HuH-7 (cell line): ENCODE measurements at places on chromosomes 6 and 20.

DNA sequence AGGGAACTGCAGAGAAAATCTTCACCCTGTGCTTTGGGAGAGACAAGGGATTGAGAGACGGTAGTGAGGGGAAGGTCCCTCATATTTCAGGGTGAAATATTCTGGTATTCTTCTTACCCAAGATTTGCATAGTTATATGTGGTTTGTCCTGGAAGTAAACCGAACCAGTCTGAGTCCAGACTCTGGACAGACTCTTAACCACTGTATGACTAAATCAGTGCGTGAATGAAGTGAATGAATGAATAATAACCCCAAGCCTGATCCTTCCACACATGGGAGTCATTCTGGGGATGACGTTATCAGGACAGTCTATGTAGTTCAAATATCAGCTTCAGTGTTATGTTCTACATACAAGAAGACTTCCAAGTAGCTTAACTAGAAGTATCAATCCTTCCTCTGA is 690.7 kb downstream of the KIF16B start:
- no peak for DNase-seq

- peak; percentile 80 for DNase-seq
Measured at GRCh38 chr6:37566111-37566949, 66.6 kb upstream of the CCDC167 start.

- no peak for DNase-seq
Measured at GRCh38 chr6:121855521-121855920, 420.1 kb downstream of the GJA1 start.

DNA sequence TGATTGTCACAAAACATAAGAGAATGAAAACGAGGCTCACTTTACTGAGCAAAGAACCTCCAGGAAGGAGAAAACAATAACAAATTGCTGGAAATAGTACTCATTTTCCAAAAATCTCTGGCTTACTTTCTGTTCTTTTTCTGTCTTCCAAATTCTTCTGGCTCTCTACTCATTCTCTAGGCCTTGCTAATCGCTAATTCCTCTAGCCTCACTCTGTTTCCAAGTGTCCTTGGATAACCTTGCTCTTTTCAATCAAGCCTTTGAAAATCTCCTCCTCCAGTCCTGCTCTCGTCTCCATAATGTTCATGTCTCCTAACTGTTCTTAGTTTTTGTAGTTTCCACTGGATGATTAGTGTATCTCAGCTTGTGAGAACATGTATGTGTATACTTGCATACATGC is 96.2 kb upstream of the MAP7 start:
- no peak for DNase-seq

DNA sequence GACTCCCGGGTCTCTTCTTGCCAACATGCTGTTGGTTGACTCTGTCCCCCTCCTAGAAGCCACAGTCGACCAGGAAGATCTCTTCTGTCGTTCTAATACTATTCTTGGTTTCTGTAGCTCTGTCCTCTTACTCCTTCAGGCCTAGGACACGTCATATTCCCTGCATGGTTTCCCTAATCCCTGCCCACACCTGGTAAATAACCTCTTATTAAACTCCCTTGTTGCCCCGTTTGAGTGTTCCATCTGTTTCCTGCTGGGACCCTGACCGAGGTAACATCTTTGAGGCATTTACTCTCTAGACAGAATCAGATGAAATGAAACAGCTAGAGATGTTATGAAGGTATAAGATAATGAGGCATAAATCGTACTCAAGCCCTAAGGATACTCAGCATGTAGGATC is 68.1 kb downstream of the PLCB4 start:
- no peak for DNase-seq

- no peak for DNase-seq
Measured at GRCh38 chr6:144585217-144585814, 300.2 kb downstream of the UTRN start.

GRCh38 chr20:62872184-62872847 is 10.7 kb upstream of the TCFL5 start:
- DNase-seq = peak; percentile 70

DNA sequence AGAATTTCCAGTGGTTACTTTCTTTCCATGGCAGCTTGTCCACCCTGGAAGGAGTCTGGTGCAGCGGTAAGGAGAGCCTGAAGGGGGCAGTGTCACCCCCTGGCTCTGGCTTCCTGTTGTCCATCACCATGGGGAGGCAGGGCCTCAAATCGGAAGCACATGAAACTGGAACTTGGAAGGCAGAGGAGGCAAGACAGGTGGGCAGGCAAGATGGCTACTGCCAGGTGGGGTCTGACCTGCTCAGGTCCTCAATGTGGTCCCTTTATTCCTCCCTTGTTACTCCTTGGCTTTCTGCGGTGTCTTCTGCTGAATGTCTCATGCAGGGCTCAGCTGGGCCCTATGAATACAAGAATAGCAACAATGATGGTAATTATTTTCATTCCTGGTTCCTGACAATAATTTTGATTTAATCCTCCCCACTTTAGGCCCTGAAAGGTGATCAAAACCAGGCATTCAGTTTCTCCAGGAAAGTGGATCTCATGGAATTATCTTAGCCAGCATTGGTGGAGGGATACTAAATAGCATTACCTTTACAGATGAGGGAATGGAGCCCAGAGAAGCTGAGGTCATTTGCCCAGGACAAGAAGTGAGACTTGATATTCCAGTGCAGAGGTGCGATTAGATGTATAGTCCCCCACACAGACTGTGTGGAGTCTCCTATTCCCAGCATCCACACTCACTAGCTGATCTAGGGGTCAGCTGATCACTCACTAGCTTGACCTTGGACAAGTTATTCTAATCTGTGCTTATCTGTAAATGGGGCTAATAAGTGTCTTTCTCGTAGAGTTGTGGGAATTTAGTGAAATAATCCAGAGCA is 17.6 kb upstream of the SNAI1 start:
- DNase-seq = peak; percentile 89

DNA sequence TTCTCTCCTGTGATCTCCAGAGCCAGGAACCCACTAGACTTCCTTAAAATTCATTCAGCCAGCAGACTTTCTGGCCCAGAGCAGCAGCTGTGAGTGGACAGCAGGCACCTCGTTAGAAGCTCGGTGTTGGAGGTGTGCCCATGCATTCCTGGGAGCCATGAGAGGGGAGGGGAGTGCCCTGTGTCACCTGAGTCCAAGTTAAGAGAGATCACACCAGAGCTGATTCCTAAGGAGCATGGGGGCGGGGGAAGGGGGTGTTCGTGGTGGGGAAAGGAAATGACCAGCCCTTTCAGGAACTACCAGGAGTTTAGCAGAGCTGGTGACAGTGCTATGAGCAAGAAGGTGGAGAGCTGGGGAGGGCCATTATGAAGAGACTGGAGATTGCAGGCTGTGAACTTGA is 46.9 kb downstream of the GFRA4 start:
- DNase-seq = no peak

DNA sequence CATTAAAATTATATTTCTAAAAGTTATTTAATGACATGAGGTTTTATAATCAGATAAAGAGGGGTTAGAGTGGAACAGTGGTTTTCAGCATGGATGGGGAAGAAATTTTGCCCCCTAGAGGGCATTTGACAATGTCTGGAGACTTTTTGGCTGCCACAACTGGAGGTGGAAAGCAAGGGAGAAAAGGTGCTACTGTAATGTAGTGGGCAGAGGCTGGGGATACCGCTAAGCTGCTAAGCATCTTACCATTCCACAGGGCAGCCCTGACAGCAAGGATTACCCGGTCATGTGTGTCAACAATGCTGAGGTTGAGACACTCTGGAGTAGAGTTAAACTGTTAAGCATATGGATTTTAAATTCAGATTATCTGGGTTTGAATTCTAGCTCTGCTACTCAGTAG is 52.9 kb upstream of the FABP7 start:
- DNase-seq = no peak

GRCh38 chr6:166305562-166306117 is 2.6 kb downstream of the PRR18 start:
- DNase-seq = no peak

DNA sequence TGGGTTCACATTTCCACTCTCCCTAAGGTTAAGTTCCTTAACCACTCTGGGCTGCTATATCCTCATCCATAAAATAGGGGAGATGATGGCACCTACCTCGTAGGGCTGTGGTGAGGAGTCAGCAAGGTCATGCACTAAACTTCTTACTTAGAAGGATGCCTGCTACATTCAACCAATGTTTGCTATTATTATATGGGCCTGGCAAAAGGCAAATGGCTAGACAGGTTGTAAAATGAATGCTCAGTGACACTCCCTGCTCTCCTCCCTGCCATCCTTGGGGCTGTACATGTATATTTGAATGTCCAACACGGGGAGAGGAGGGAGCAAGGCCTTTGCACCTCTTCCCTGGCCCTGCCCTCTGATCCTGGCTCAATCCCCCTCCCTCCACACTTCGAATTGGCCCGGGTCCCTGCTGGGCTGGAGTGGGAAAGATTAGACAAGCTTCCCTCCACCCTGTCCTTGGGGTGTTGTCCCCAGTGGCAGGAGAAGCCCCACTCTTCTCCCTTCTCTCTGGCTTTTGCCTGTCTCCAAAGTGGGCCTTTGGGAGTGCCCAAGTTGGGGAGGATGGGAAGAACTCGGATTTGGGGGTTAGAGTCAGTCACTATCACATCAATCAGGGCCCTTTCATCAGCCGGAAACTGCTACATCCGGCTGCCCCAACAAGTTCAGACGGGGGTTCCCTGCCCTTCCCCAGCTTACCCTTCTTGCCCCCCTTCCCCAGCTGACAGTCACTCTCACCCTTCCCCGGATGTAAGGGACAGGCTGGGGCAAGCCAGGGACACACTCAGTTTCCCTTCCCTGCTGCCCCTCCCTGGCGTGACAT is 36.3 kb upstream of the VEGFA start:
- DNase-seq = no peak

DNA sequence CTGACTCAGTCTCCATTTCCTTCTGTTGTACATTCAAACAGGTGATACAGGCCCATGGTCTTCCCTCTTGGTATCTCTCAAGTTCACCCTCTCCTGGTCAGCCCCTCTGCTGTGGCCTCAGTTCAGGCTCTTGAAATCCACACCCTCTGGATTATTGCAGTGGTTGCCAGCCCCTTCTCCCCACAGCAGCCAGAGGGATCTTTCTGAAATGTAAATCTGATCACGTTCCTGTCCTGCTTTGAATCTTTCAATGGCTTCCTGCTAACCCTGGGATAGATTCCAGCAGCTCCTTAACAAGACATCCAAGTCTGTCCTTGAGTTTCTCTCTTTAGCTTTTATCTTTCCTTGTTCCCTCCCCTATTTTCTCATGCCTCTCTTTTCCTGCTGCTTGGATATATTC is 22.2 kb downstream of the CHMP4B start:
- DNase-seq = no peak

DNA sequence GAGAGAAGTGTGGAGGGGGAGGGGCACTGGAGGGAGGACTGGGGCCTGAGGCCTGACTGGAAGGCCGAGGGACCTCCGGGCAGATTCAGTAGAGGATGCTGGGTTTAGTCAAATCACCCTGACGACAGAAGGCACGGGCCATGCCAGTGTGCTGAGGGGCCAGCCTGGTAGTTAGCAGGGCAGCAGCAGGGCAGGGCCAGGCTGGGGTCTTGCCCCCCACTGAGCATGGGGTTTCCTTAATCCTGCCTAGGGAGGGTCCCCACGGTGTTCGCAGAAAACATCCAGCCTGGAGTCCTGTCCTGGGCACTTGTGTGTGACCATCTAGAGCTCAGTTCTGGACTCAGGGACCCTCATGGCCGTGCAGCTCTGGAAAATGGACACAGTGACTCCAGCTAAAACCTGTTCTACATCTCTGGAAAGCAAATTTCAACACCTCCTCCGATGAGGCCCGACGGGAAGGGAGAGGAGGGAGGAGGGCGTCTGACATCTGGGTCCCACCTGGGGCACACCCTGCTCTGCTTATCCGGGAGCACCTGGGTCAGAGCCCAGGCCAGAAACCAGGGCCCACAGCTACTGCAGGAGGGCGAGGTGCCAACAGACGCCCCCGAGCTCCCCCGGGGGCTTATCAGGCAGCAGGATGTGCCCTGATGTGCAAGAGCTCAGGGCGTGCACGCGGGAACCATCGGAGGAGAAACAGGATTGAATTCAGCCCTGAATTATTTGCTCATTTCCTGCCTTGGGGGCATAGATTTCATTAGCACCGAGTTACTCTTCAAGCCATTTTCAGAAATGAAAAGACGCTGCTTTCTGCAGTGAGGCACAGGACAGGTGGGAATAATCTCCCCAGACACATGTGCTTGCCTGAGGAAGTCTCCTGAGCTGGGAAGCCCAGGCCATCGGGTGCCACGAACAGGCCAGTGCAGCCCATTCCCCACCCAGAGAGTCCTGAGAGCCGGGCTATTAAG is 78.0 kb upstream of the MPC1 start:
- DNase-seq = no peak

DNA sequence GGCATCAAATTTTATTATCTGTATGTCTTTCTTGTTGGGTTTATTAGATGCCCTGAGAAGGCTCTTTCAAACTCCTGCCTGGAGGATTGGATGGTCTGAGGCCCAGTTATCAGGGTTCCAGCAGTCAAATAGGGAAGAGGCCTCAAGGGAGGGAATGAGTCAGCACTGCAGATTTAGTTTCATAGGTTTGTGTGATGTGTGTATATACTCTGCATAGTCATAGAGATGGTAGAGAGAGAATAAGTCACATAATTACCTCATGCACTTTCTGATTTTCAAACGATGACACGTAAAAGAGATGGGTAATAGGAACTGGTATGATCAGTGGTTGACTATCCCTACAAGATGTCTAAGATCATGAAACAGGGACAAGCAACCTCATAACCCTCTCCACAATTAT is 82.1 kb downstream of the ADAT2 start:
- no peak for DNase-seq

- no peak for DNase-seq
Measured at GRCh38 chr6:163750431-163751031, 336.0 kb downstream of the QKI start.

DNA sequence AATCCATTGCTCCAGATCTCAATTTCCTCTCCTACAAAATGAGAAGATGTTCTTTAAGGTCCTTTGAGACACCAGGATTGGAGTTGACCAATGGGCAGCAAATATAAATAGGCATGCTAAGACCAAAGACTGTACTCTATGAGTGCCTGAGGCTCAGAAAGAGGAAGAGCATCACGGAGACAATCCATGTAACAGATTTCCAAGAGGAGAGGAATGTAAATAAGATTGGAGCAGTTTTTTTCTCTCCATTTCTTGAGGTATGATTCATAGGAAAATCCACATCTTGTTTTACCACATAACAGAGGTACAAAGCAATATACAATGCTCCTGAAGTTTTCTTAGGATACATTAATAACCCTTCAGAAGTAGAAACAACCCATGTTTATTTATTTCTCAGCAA is 109.8 kb downstream of the UBE3D start:
- no peak for DNase-seq

DNA sequence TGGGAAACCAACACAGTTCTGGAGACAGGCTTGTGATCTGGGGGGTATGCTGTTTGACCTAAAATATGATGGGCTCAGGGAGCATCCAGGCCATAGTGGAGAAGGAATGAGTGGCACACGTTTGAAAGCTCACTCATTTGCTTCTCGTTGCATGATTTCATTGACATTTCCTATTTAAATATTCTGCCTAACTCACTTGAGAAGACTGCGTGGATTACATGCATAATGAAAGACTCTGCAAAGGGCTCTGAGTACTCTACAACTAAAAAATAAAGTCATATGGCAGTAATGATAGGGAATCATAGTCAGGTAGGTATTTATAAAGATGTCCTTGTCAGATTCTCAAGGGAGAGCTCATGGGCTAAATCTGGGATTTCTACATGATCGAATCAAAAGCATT is 117.9 kb downstream of the LAMP5 start:
- no peak for DNase-seq

- DNase-seq = no peak
Measured at GRCh38 chr6:150038202-150039062, 13.1 kb upstream of the RAET1L start.
